ENCODE measurements at places on chromosomes 6 and 20.

DNA sequence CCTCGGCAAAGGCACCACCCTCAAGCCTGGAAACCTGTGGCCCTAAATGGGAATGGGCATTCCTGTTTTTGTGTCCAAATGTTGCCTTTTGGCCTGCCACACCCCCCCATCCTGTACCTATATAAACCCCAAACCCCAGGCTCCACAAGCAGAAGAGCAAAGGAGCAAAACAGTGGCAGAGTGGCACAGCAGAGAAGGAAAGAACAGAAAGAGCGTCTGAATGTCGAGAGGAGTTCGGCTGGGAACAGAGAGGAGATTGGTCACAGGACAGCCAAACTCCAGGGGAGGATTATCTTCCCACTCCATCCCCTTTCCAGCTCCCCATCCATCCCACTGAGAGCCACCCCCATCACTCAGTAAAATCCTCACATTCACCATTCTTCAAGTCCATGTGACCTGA, 58.0 kb upstream of the PREP start:
- DNase-seq = no peak

GRCh38 chr6:8195040-8195713, 92.8 kb upstream of the EEF1E1 start:
- no peak for DNase-seq

DNA sequence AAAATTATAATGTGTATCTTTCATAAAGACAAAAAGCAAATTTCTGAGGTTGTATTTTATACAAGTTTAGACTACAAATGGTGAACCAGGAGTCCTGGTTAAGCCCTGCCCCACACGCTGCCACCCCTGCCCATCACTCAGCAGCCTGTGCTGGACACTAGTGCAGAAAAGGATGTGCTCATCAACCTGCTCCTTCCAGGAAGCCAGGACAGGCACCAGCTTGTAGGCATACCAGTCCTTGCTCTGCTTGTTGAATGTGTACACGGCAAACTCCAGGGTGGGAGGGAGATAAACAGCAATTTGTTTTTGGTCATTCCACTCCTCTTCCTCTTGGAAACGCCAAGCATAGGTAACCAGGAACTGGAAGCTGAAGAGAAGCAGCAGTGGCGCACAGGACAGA, 18.1 kb downstream of the CST9L start:
- DNase-seq = no peak

DNA sequence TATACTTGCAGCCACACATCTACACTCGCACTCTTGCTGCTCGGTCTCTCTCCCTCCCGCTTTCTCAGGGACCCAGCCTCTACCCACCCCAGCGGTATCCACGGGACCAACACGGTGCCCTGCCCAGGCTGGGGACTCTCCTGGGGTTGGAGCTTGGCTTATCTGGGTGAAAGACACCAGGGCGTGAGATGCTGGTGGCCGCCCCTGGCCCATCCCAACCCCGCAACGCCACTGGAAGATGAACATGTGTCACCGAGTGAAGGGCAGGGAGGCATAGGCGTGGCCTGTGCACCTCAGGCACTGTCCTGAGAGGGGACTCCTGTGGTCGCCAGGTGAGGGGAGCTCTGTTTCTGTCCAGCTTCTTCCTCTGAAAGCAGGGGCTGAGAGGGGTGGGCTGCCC, 47.4 kb downstream of the NINL start:
- DNase-seq = no peak

DNA sequence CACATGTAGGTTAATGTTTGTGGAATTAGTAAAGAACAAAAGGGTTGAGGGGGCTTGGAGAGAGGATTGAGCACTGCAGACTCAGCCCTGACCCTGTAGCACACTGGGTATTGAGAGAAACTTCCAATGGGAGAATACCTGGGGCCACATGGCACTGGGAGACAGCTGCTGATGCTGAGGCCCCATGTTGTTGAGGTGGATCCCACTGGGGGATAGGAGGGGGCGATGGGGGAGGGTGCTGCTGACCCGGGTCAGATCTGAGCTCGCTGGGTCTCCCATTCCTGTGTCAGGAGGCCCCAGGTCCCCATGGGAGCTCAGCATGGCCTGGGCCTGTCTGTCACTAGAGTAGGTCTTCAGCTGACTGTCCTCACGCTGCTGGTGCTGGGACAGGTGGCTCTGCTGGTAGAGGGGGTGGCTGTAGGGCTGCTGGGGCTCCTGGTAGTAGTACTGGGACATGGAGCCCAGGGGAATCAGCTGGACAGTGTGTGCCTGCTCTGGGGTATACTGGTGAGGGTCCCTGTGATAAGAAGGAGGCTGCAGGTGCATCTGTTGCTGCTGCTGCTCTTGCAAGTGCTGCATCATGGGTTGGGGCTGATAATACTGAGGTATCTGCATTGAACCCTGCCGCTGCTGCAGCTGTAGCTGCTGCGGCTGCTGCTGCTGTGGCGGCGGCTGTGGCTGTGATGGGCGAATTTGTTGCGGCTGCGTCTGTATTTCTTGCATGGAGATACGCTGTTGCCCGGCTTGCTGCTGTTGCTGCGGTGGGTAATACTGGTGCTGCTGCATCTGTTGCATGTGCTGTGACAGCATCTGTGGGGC, 50.6 kb upstream of the MRPS10 start:
- DNase-seq = no peak

- DNase-seq = no peak
Observed at GRCh38 chr20:24350923-24351368, 118.5 kb upstream of the SYNDIG1 start.

- DNase-seq = no peak
Observed at GRCh38 chr20:38139977-38140753, 24.9 kb downstream of the TGM2 start.

GRCh38 chr6:125031385-125031784, 69.1 kb downstream of the RNF217 start:
- no peak for DNase-seq

DNA sequence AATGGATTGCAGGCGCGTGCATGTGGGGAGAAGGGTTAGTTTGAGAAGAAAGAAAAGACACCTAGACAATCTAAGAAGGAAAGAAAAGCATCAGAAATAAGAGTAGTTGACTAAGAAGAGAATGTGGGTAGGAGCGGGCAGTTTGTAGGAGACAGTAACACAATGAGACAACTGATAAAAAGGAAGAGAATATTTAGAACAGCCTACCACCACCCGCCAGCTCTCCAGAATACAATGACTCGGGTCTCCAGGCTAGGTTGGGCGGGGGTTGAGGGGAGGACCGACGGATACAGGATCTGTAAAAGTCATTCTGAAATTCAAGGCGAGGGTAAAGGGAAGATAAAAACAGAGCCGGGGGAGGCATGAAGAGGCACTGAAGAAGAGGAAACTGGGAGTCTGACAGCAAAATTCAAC, 712 bp downstream of the ABHD16A start:
- no peak for DNase-seq

DNA sequence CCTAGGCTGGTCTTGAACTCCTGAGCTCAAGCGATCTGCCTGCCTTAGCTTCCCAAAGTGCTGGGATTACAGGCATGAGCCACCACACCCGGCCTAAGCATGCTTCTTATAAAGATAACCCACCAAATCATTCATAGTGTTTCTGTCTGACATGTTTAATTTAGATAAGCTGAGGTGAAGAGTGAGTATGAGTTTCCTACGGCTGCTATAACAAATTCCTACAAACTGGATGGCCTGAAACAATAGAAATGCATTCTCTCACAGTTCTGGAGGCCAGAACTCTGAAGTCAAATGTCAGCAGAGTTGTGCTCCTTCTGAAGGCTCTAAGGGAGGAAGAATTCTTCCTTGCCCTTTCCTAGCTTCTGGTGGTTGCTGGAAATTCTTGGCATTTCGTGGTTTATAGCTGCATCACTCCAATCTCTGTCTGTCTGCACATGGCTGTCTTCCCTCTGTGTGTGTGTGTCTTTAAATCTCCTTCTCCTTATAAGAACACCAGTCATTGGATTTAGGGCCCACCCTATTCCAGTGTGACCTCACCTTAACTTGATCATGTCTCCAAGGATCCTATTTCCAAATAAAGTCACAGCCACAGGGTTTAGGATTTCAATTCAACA, 29.9 kb downstream of the MAPK13 start:
- DNase-seq = no peak

GRCh38 chr20:58635279-58635665, 15.8 kb upstream of the STX16 start:
- DNase-seq = no peak

- DNase-seq = no peak
Observed at GRCh38 chr6:121442576-121442975, 7.1 kb downstream of the GJA1 start.

DNA sequence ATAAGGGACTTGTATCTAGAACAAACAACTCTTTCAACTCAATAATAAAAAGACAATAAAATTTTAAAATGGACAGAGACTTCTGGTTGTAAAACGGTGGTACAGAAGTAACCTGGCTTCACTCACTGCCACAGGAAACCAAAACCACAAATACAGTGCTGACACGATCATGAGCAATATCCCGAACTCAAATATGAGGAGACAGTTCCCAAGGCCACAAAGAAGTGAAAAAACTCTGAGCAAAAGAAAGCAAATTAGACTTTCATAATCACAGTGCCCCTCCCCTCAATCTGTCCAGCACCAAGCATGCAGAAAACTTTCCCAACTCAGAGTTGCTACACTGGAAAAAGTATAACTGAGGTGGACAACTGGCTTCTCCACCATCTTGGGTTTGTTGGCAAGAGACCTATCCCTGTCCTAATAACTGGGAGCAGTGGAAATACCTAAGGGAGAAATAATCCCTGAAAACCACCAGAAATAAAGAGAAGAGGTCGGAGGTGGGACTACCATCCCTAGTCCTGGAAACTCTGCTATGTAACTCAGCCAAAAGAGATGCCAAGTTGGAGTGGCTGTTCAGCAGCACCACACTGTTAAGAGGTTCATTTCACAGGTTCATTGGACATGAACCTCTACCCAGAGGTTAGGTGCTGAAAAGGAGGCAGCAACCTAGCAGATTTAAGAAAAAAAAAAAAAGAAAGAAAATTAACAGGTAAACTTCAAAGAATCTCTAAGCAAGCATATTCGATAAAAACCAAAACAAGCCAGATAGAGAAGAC, 55.5 kb downstream of the REV3L start:
- no peak for DNase-seq

DNA sequence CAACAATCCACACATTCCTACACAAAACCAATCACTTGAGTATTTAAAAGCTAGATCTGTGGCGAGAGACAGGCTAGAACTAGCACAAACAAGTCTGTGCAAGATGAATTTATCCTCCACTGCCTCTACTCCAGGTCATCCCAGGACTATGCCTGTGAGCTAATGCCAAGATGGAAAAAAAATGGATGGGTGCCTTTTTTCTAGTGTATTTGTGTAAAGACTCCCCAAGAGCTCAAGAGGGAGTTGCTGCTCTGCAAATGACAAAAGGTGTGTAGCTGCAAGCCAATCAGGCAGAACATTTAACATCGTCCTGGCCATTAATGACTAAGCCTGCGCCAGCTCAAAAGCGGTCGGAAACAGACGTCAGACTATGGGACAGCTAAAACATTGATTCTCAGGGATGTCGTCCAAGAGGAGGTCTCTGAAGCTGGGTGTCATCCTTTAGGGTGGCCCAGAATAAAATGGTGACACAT, 21.9 kb downstream of the ATXN1 start:
- DNase-seq = no peak

- no peak for DNase-seq
Observed at GRCh38 chr20:53778041-53778516, 184.4 kb upstream of the ZNF217 start.

DNA sequence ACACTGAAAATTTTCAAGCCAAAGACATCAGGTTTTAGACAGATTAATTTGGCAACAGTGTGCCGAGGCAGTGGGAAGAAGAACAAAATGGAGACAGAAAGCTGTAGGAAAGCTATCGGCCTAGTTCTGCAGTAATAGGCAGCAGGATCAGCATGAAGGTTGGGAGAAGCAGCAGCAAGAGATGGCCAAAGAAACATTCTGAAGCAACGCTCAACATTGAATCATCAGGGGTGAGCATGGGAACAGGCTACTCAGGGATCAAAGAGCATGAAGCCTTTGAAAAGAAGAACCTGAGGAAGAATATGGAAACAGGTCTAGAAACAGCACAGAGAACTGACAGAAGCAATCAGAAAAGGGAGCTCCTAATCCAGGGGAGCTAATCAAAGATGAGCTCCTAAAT, 7.1 kb upstream of the DST start:
- no peak for DNase-seq

- no peak for DNase-seq
Observed at GRCh38 chr6:162488444-162488843, 239.1 kb downstream of the PRKN start.

DNA sequence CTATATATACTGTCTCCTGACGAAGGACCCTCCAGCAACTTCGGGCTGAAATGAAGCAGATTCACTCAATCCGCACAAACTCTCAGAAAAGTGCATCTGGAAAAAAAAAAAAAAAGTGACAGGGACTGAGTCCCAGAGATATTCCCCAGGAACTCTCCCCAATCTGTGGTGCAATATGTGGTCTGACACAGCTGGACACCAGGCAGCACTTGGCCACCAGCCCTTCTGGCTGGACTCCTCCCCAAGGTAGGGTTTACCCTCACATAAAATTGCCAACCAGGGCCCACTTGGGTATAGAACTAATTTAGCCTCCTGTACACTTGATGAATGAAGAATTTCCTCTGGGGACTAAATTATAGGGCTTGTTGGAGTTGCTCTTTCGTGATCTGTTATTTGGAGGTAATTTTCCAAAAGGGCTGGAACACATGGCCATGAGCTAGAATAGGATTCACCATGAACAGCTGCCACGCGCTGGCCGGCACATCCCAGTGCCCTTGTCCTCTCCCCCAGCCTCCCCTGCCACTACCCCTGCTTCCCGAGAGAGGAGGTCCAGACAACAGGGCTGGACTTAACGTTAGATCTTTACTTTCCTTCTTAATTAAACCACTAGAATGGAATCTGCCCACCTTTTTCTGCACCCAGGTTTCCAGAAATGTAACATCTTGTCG, 379.2 kb downstream of the BMP2 start:
- DNase-seq = no peak

DNA sequence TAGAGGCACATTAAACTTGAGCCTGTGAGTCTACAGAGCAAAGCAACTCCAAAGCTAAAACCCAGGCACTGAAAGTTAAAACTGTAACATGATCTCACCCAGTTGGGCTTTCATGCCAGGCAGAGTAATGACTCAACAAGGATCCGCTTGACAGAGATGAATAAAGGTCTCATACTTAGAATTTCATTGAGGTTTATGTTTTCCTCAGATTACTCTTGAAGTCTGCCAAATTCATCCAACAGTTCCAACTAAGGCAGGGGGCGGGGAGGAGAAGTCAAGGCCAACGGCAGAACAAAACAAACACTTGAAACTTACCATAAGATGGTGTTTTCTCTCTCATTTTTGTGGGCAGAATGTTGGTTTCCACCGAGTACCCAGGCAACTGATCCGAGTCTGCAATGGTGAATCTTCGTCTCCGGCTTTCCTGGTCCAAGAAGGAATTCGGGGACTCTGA, 54.0 kb upstream of the IPCEF1 start:
- DNase-seq = no peak

GRCh38 chr6:36508532-36508931, 38.7 kb downstream of the STK38 start:
- DNase-seq = no peak

GRCh38 chr6:116799945-116800344, 28.9 kb downstream of the GPRC6A start:
- DNase-seq = no peak

- no peak for DNase-seq
Observed at GRCh38 chr20:32718749-32719348, 24.4 kb downstream of the COMMD7 start.
